Sigmoid colon (tissue), 7 donors: ENCODE measurements at places on chromosomes 11 and 22. TPM values are rescaled to one million over a fixed set of nuclear protein-coding genes. Genes with fewer than 3 reads are reported as not detected.

- H3K4me1 ChIP-seq: peaks cover 51% of the 10 kb centered on the region
- H3K27me3 ChIP-seq: peaks cover 47% of the 10 kb centered on the region
- DNase-seq: peak; percentile 82
Observed at GRCh38 chr22:50267591-50268390, 2.4 kb downstream of the MAPK11 start.

DNA sequence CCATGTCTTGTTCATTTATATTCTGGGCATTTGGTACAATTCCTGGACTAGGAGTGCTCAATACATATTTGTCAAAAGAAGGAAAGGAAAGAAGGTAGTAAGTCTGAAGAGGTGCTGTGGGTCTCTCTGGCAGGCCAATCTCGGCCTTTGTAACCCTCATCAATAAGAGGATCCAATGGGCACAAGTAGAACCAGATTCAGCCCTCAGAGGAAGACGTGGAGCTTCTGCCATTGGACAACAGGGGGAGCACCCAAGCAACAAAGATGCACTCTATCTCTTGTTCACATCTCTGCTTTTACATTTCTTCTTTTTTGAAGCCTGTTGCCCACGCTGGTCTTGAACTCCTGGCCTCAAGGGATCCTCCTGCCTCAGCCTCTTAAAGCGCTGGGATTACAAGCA, 2.2 kb upstream of the VPS11 start:
- H3K36me3 ChIP-seq: peaks cover 4% of the 10 kb centered on the region
- DNase-seq: no peak
- H3K4me3 ChIP-seq: no peak overlapping the region
- no peaks in the 10 kb centered on the region for H3K27me3 ChIP-seq

GRCh38 chr11:133078591-133079404, 453.5 kb downstream of the OPCML start:
- no peaks in the 10 kb centered on the region for H3K27me3 ChIP-seq
- DNase-seq: no peak
- H3K4me1 ChIP-seq: peaks cover 9% of the 10 kb centered on the region
- no peak overlapping the region for H3K4me3 ChIP-seq
- H3K36me3 ChIP-seq: no peaks in the 10 kb centered on the region

DNA sequence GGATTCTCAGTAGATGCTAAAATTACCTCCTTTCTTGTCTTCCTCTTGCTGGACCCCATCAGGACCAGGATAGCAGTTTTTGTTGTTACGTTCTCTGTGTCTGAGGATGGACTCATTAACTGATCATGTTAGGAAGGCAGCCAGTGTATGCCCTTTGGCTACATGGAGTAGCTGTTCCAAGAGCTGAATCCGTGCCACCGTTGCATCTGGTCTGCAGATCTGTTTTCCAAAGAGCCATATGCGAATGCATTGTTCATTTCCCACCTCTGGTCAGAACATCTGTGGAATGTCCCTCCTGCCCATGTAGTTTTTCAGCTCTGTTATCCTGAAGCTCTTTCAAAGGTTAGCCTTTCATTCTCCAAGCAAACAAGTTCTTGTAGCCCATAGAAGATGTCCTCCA, 188.4 kb downstream of the SPON1 start:
- no peak overlapping the region for H3K27ac ChIP-seq
- H3K36me3 ChIP-seq: no peaks in the 10 kb centered on the region
- no peaks in the 10 kb centered on the region for H3K27me3 ChIP-seq
- no peak overlapping the region for H3K4me3 ChIP-seq
- H3K4me1 ChIP-seq: no peaks in the 10 kb centered on the region

- no peaks in the 10 kb centered on the region for H3K27me3 ChIP-seq
- no peak overlapping the region for H3K27ac ChIP-seq
- DNase-seq: no peak
- no peaks in the 10 kb centered on the region for H3K36me3 ChIP-seq
- H3K4me1 ChIP-seq: no peaks in the 10 kb centered on the region
Observed at GRCh38 chr11:34478845-34479663, 34.5 kb downstream of the ELF5 start.

DNA sequence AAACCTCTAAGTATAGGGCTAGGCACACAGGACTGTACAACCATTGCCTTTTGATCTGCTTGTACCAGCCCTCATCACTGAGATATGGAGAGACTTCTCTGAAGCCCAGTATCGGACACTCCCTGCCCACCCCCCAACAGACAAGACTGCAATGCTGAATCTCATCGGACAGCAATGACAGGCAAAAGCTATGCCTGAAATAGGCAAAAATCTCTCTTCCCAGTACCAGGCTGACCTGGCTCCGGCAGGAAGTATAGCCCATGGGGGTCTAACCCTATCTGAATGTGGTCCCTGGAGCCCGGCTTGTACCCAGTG, 6.5 kb downstream of the RHOG start:
- H3K4me1 ChIP-seq: peaks cover 32% of the 10 kb centered on the region
- H3K36me3 ChIP-seq: no peaks in the 10 kb centered on the region
- H3K27me3 ChIP-seq: no peaks in the 10 kb centered on the region
- H3K4me3 ChIP-seq: no peak overlapping the region
- no peak for DNase-seq
- no peak overlapping the region for H3K27ac ChIP-seq

DNA sequence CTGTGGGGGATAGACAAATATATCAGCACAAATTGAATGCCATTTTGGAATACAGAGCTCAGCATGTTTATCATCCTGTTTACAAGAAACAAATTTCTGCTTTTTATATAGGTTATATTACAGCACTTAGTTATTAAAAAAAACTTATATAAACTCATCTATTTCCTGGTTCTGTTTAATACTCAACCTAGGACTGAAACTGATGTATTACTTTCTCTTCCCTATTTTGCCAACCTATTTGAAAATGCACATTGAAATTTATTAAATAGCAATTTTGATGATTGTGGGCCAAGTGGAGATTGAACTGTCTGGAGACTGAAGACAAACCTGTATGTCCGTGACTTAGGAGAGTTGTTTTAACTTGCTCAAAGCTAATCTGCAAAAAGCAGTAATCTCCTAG, 288.3 kb upstream of the ANO3 start:
- H3K36me3 ChIP-seq: no peaks in the 10 kb centered on the region
- DNase-seq: no peak
- H3K27me3 ChIP-seq: no peaks in the 10 kb centered on the region
- no peak overlapping the region for H3K4me3 ChIP-seq
- no peaks in the 10 kb centered on the region for H3K4me1 ChIP-seq
- no peak overlapping the region for H3K27ac ChIP-seq

- H3K27ac ChIP-seq: no peak overlapping the region
- no peak overlapping the region for H3K4me3 ChIP-seq
- no peaks in the 10 kb centered on the region for H3K4me1 ChIP-seq
- H3K27me3 ChIP-seq: no peaks in the 10 kb centered on the region
Observed at GRCh38 chr11:19084661-19085315, 24.3 kb upstream of the MRGPRX2 start.

DNA sequence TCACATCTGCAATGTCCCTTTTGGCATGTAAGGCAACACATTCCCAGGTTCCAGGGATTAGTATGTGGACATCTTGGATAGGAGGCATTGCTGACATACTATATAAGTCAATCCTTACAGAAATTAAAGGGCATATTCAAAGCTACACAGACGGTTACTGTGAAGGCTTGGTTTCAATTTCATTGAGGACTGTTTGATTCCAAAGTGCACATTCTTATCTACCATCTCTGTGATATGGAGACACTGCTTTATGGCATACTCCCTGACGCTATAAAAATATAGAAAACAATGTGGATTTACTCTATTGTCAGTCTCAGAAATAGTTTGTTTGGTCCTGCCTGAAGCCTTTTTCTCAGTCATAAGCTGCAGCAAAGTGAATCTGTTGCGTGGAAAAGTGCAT, 1486.7 kb downstream of the FAM181B start:
- H3K27me3 ChIP-seq: no peaks in the 10 kb centered on the region
- H3K4me3 ChIP-seq: no peak overlapping the region
- DNase-seq: no peak
- no peaks in the 10 kb centered on the region for H3K4me1 ChIP-seq
- no peak overlapping the region for H3K27ac ChIP-seq

The FGF19 gene
- total RNA-seq: not detected

The BIRC3 gene
- total RNA-seq: 18.4 TPM

The TNNT3 gene
- total RNA-seq: not detected

The NEFH gene
- 3.0 TPM for total RNA-seq

The GGTLC3 gene
- not detected for total RNA-seq

The CASP1 gene
- total RNA-seq: 8.3 TPM
